Astrocyte of the cerebellum (primary cell): ENCODE measurements at places on chromosomes 6 and 20.
A peak's percentile ranks its signal among the peaks of the same experiment; 100 is the strongest.

DNA sequence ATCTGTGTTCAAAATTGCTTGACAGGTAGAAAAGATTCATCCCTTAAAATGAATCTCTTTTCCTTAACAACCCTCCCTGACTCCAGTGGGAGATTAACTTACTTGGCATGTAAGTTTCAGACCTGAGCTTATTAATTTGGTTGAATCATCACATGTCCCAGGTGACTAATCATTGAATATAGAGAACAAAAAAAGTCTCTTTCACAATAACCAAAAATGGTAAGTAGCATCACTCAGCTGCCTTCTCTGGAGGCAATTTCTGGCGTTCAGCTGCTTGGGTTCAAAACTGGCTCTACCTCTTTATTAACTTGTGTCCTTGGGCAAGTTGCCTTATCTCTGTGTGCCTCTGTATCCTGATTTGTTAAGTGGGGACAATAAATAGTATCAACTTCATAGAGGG is 2.9 kb downstream of the C6orf141 start:
- DNase-seq = no peak

DNA sequence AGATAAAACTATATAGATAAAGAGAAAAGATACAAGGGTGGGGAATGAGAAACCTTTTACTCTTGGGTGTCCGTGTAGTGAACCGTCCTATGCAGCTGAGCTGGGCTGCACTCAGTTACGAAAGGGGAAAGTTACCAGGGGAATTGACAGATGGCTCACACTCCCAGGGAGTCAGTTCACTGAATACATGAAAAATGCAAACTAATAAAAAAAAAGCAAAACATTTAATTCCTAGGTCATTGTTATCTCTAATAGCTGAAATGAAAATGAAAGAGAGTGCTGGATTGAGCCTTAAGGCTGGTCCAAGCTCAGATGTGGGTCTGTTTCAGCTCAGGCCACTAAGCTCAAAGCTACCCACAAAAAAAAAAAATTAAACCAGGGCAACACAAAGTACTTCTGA is 138.0 kb downstream of the THBS2 start:
- DNase-seq = no peak

DNA sequence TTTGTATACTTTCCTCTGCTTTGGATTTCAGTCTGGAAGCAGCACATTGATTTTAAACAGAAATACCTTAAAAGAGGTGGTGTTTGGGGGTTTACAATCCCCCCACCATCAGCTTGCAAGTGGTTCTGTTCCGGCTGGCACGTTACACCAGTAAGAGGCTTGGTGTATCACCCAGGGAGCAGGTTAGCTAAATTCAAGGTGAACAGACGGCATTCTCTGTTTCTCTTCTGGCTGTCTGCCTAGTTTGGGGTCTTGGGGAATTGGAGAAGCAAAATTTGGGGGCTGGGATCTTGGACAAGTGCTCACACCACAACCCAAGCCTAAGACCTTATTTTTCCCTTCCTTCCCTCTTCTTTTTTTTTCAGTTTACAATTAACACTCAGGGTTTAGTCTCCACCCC is 7.5 kb upstream of the APCDD1L start:
- DNase-seq = no peak

DNA sequence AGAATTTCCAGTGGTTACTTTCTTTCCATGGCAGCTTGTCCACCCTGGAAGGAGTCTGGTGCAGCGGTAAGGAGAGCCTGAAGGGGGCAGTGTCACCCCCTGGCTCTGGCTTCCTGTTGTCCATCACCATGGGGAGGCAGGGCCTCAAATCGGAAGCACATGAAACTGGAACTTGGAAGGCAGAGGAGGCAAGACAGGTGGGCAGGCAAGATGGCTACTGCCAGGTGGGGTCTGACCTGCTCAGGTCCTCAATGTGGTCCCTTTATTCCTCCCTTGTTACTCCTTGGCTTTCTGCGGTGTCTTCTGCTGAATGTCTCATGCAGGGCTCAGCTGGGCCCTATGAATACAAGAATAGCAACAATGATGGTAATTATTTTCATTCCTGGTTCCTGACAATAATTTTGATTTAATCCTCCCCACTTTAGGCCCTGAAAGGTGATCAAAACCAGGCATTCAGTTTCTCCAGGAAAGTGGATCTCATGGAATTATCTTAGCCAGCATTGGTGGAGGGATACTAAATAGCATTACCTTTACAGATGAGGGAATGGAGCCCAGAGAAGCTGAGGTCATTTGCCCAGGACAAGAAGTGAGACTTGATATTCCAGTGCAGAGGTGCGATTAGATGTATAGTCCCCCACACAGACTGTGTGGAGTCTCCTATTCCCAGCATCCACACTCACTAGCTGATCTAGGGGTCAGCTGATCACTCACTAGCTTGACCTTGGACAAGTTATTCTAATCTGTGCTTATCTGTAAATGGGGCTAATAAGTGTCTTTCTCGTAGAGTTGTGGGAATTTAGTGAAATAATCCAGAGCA is 17.6 kb upstream of the SNAI1 start:
- no peak for DNase-seq

DNA sequence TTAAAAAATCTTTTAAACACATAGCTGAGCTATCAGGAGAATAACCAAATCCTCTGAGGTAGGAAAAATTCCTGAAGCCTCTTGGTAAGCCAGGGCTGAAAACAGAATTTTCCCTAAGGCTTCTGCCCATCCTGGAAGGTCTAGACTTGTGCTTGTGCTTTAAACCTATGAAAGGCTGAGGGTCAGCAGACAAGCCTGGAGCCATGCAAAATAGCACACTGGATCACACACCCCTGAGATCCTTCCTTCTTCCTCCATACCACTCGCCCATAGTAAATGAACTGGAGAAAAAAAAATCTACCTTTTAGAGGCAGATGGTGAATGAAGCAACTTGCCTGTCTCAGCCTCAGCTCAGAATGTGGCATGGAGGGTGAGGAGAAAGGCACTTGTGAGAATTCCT is 144.4 kb downstream of the UBE3D start:
- DNase-seq = no peak

- peak; percentile 100 for DNase-seq
These were observed 7.2 kb downstream of the ADGRF1 start for GRCh38 chr6:47034926-47035325.

DNA sequence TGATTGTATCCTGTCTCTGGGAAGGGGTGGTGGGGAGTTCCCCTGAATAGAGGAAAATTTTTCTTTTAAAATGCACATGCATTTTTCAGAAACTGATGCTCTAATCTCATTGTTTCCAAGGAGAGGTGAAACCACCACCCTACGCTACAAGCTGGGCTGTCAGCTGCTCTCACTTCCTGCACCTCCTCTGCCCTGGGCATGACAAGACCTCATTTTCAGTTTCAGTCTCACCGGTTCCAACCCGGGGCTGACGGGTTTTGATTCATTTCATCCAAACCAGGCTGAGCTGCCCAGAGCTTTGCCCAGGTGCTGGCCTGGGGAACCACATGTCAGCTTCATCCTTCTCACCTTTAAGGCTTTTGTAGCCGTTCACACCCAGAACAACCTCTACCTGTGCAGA is 99.7 kb downstream of the EYA2 start:
- no peak for DNase-seq

DNA sequence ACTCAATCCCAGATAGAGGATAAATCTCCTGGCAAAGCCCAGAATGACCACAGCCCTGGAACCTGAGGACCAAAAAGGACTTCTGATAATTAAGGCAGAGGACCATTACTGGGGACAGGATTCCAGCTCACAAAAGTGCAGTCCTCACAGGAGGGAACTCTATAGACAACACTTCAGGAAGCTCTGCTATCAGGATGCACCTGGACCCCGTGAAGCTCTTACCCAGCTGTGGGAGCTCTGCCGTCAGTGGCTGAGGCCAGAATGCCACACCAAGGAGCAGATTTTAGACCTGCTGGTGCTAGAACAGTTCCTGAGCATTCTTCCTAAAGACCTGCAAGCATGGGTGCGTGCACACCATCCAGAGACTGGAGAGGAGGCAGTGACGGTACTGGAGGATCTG is 992 bp downstream of the ZSCAN16 start:
- no peak for DNase-seq

GRCh38 chr20:62291251-62292066 is 11.3 kb upstream of the ADRM1 start:
- DNase-seq = no peak

DNA sequence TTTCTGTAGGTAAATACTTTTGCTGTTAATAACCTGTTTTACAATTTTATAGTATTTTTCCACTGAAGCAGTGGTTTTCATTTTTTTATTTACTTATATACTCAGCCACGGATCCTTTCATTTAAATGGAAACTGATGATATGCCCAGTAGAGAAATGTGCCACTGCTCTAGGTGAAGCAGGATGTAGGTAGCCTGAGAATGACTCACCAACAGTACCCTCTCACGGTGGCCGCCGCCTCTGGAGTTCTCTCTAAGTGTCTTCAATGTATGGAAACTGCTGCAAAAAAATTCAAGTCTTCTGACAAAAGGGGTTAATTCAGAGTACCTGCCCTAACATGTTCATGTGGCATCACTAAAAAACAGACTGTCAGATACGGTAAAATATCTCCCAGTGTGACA is 6.4 kb downstream of the EYA4 start:
- DNase-seq = no peak

- no peak for DNase-seq
These were observed 76.9 kb downstream of the PRL start for GRCh38 chr6:22219925-22220324.

DNA sequence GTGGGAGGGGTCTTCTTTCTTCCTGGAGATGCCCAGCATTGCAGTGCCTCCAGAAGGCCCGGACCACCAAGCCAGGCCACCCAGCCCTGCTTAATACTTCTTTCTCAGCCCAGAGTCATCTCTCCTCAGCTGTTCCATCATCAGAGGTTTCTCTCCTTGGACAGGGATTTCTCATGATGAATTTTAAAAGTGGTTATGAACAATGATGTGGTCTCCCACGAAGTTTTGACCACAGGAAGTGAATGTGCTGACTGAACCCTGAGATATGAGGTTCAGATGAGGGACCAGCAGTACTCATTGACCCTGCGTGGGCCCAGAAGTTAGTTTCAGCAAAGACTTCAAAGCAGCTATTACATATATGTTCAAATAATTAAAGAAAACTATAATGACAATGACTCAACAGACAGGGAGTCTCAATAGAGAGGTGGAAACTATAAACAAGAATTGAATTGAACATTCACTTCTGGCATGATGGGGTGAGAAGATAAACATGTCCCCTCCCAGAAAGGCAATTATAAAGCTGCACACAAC is 114.5 kb upstream of the SLC22A16 start:
- peak; percentile 18 for DNase-seq

- DNase-seq = no peak
These were observed 147.0 kb upstream of the STXBP5 start for GRCh38 chr6:147057188-147057587.

- no peak for DNase-seq
These were observed 104.8 kb upstream of the TRAF3IP2 start for GRCh38 chr6:111710439-111710838.

GRCh38 chr20:49785852-49786175 is 26.8 kb upstream of the SLC9A8 start:
- DNase-seq = no peak

GRCh38 chr20:496126-496696 is 33.9 kb upstream of the TBC1D20 start:
- no peak for DNase-seq

DNA sequence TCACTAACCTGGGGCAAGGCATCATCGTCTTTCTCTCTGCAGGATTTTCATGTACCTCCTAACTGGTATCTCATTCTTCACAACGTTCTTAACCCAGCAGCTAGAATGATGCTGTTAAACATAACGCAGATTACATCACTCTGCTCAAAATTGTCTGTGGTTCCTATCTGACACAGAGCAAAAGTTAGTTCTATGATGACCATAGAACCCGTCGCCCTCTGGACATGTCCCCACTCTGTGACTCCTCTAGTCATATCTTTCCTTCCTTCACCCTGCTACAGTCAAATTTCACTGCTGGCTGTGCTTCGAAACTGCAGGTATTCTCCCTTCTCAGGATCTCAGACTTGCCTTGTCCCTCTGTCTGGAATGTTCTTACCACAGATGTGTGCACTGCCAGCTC is 87.4 kb upstream of the TPD52L1 start:
- no peak for DNase-seq

- DNase-seq = no peak
These were observed 51.9 kb downstream of the ERMARD start for GRCh38 chr6:169803271-169803811.

DNA sequence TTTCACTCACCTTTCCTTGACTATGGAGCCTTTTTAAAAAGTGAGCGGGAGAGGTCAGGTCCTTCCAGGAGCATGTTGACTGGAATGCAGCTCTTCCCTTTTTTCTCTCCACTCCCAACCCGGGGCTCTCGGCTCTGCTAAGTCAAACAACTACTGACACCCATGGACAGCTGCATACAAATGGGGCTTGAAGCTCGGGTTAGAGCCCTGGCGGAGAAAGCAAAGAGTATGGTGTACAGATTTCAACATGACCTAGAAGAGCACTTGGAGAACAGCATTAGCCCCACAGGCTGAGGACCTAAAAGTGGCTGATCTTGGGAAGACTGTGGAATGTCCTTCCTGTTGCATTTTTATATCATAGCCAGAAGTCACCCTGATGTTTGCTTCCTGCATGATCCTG is 162.0 kb upstream of the STMND1 start:
- no peak for DNase-seq

GRCh38 chr6:83221889-83222479 is 28.8 kb downstream of the RWDD2A start:
- DNase-seq = peak; percentile 37

- DNase-seq = no peak
These were observed 262.9 kb downstream of the TAF4 start for GRCh38 chr20:61802721-61803311.
